Brain (organoid and tissue), 16 donors: ENCODE measurements at places on chromosomes 6 and 20.
A peak's percentile ranks its signal among the peaks of the same experiment; 100 is the strongest.

GRCh38 chr6:138107078-138107751, at the start of gene PERP:
Gene PERP, minus strand, starts transcription at chr6:138107419. Its CDS starts 79 bp downstream, at chr6:138107340.
- DNase-seq, result peak; percentile 70

DNA sequence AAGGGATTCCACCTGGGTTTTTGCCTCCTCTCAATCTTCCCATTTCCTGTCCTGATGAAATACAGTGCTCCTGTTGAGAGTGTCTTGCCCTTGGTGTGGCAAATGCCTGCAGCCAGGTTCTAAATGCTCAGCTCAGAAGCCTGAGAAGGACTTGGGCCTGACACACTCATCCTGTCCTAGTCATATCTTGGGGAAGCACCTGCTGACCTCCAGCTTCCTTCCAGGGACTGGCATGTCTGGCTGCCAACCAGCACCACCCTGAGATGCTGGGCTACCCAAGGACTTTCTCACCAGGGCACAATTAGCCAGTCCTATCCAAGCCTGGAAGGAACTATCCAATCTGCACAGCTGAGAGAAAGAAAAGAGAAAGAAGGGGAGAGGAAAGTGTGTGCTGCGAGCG, 43.4 kb downstream of the LRFN2 start:
- DNase-seq, result no peak

DNA sequence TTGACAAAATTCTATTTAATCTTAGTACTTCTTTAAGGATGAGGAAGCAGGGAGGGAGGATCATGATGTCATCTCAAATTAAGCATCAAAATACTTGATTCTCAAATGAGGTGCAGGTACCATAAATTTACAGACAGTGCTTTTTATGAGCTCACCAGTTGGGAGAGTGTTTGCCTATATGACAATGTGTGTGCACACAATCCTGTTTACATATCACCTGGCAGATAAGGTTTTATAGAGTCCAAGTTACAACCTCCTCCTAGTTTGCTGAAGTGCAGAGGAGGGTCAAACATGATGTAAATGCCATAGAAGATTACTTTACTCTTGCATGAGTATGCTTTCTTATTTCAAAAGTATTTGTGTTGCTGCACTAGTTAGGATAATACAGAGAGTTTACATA, 6.4 kb downstream of the ATXN1 start:
- DNase-seq, result no peak

DNA sequence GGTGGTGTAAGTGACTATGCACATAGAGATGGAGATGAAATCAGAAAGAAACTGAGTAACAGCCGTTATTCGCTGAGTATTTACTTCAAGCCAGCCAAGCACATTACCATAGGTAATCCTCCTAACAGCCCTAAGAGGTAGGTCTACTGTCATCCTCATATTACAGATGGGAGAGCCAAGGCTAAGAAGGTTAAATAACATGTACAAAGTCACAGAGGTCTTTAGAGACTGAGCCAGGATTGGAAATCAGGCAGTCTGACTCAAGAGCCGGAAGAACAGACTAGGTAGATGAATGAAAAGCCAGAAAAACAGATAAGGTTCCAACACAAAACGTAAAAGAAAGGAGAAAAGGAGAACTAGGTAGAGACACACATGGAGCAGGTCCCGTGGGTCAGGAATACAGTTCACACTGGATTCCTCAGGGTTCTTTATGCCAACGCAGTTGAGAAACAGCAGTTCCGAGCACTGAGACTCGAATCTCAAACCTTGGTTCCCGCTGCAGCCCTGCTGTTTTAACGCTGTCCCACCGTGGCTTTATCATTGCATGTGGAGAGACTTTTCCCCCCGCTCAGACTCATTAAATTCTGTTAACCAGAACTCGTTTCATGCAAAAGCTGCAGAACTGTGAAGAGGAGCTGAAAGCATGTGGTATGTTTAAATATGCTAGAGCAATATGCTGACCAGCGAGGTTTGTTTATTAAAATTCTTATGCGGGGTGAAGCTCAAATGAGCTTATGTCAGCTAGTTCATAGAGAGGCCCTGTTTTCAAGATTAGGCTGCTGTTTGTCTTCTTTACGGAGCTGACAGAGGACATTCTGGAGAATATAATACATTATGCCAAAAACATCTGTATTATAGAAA, 537.9 kb downstream of the CD83 start:
- DNase-seq, result peak; percentile 20

DNA sequence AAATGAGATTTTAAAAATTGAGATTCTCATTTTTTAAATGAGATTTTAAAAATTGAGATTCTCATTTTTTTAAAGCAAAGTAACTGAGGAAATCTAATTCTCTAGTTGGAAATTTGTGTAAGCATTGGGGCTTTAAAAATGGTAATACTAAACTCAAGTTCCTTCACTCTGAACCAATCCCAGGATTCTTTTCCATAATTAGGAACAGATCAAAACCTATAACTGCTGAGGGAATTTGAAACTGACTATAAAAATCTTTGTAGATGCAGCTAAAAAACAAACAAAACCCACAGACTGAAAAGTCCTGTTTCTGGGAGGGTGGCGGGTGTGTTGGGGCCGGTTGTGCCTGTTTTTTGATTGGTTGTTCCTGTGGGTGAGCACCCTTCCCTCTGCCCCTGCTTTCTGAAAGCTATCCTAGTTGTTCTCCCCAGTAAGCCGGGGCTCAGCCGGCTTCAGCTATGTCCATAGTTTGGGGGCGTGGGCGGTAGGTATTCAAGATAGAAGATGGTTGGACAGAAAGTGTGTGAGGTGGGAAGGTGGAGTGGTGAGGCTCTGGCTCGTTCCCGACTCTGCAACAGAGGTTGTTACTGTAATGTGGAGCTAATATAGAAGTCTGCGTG, 49.3 kb downstream of the GFRA4 start:
- DNase-seq, result no peak

- DNase-seq, result peak; percentile 71
Observed at GRCh38 chr20:49380337-49380780, 102.1 kb downstream of the KCNB1 start.

DNA sequence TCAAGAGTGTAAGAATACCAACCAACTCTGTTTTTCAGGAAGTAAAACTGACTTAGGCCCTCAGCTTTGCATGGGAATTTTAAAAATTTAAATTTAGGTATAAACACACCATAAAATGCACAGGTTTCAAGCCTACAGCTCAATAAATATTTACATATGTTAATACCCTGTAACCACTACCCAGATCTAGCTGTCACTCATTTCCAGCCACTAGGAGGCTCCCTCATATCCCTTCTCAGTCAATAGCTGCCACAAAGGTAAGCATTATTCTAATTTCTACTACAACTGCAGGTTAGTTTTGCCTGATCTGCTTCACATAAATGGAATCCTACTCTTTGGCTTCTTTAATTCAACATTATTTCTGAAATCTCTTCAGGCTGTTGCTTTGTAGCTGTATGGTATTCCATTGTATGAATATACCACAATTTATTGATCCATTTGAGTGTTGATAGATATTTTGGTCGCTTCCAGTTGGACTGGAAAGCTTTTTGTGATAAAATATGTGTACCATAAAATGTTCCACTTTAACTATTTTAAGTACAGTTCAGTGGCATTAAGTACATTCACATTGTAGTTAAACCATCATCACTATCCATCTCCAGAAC, 32.5 kb upstream of the MEI4 start:
- no peak for DNase-seq

DNA sequence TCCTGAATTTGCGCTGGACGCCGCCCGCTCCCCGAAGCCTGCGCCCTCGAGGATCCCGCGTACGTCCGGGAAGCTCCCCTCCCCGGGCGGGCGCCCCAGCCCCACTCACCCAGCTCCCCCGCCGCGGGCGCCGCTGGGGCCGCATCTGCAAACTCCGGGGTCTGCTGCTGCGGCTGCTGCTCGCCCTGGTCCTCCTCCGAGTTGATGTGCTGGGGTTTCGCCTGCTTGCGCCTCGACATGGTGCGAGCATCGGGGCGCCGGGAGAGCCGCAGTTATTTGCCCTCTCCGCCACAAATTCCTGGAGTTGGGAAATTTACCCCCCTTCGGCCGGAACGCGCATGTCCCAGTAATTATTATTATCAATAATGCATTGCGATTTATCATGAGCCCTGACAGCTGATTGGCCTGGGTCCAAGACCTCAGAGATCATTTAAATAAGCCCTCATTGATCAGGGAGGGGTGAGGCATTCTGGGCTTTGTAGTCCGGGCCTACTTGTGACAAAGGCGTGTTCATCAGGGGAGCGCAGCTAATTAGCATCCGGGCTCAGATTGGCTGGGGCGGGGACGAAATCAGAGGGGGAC, at the start of gene SALL4:
TSS of gene SALL4 (minus strand) at position 352 of the 582 bp plus-strand sequence. CDS start at position 239, 113 bp downstream.
- DNase-seq, result peak; percentile 79

DNA sequence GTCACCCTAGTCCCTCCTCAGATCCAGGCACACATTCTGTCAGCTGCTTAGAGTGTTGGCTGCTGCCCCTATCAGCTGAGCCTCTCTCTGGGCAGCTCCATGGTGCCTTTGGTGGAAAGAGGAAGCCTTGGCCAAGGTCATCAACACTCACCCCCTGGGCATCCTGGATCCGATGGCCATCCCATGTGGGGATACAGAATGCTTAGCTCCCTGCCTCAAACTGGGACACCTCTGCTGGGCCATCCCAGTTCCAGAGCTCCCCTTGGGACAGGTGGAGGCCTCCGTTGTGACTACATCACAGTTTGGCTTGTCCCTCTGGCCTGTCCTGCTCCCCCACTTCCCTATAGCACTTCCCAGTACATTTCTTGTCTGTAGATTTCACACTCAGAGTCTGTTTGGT, 45.6 kb downstream of the TOX2 start:
- DNase-seq, result no peak

- no peak for DNase-seq
Observed at GRCh38 chr6:15530411-15530810, 132.4 kb downstream of the DTNBP1 start.

DNA sequence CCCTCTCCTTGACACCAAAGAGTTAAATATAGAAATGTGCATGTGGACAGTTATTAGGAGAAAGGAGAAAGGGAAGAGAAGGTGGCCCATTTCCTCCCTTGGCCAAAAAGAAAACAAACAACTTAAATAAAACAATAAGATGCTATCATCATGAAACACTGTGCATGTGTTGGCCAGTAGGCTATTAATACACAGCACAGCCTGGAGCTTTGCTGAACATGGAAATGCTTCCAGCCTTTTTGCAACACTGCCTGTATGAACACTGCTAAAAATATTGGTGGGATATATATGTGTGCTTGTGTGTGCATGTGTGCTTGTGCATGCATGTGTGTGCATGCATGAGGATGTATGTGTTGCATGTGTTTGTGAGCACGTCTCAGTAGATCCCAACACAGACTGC, 100.4 kb downstream of the LY86 start:
- DNase-seq, result peak; percentile 41

- DNase-seq, result no peak
Observed at GRCh38 chr20:63114006-63114692, 101.8 kb downstream of the YTHDF1 start.

GRCh38 chr20:13142143-13142542, 78.9 kb upstream of the ISM1 start:
- no peak for DNase-seq
